ENCODE measurements at places on chromosomes 2 and 18. TPM values are rescaled to one million over a fixed set of nuclear protein-coding genes. Genes with fewer than 3 reads are reported as not detected.

DNA sequence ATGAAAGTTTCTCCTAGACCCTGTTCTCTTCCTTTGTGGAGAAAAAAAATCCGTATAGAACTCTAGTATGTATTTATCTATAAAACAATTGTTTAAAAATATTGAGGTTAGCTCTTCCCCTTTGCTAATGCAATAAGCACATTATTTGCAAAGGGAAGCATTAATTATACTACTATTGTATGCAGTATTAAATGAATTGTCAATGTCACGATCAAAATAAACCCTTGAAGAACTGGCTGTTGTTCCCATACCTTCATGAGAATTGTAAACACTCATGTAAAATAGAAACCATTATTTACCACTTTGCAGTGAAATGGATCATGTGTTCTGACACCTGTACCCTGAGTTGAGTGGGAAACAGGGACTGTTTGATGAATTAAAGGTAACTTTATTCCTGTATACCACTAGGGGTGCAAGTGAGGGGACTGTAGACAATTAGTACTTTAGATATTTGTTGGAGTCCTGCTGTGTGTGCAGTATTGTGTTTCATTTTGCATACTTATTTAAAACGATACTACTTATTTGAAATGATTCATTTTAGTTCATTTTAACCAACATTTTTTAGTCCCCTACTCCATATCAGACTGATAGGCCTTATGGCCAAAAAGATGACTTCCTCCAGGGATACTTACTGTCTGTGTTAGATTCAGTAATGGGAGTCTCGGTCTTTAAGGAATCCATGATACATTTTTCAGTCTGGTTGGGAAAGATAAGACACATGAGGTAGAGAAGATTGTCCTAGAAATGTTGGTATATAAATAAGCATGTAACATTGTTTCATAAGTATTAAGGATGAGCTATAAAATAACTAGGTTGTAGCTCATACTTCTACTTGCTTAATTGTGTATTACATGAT is 7.9 kb downstream of the PKP4 start:
- no peaks in the 10 kb centered on the region for H3K4me1 ChIP-seq
- H3K27me3 ChIP-seq, result no peaks in the 10 kb centered on the region

OXER1 gene
- total RNA-seq, result 2.1 TPM

NEB gene
- total RNA-seq, result 1.2 TPM

DNA sequence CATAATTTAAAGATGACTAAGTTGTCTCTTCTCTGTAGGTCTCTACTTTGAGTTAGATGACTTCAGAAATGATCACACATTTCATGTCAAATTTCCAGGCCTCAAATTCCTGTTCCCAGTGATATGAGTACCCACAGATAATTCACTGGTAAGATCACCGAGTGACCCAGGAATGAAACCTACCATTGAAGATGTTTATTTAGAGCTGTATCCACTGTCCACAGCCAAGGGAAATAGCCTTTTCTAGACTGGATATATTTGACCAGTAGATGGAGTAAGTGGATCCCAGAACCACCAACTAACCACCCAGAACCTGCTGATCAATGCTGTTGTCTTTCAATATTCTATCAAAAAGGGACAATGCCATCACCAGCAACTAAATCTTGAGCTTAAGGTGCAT is 238.8 kb downstream of the SLC8A1 start:
- H3K27ac ChIP-seq, result no peak overlapping the region
- H3K4me1 ChIP-seq, result peaks cover 8% of the 10 kb centered on the region
- H3K27me3 ChIP-seq, result no peaks in the 10 kb centered on the region
- DNase-seq, result no peak
- no peak overlapping the region for H3K4me3 ChIP-seq
- H3K36me3 ChIP-seq, result no peaks in the 10 kb centered on the region

- H3K4me1 ChIP-seq, result no peaks in the 10 kb centered on the region
- peaks cover 27% of the 10 kb centered on the region for H3K27me3 ChIP-seq
- no peak overlapping the region for H3K4me3 ChIP-seq
- no peaks in the 10 kb centered on the region for H3K36me3 ChIP-seq
These were observed 46.7 kb downstream of the RPL37A start for GRCh38 chr2:216545359-216545758.

Measured in activated B cell treated with CpG ODN at 0.5 μM for 24 hours (primary cell).